ENCODE measurements at places on chromosomes 2 and 18.

DNA sequence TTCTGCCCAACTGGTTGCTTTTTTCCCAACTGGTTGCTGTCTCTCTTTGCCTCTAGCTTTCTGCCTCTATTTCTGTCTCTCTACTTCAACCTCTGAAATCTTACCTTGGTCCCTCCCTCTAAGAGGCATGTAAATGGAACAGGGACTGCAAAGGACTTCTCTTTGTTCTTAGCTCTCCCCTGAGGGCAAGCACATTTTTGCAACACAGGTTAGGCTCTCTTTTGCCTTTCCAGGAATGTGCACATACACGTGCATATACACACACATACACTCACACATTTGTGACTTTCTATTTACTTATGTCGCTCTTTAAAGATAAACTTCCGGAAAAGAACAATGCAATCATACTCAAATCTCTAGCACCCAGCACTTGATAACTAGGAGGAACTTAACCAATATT is 262.6 kb upstream of the DDX18 start:
- DNase-seq = no peak

GRCh38 chr2:233418761-233419546 is 64.7 kb downstream of the DGKD start:
- no peak for DNase-seq

- no peak for DNase-seq
Observed at GRCh38 chr2:234422273-234422732, 74.6 kb downstream of the ARL4C start.

- DNase-seq = no peak
Observed at GRCh38 chr2:197296835-197297234, 13.7 kb downstream of the ANKRD44 start.

GRCh38 chr2:85601771-85602475 is 575 bp downstream of the TMEM150A start:
- DNase-seq = no peak

DNA sequence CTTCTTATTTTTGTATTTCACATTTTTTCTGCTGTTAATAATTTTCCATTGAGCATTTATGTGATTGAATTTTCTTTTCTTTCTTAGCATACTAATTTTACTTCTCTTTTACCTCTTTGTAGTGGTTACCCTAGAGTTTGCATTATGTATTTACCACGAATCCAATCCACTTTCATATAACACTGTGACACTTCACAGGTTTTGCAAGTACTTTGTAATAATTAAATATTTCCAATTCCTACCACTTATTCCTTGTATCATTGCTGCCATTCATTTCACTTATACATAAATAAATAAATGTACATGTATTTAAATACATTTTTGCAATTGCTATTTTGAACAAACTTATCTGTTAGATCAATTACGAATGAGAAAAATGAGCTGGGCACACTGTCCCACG is 110.8 kb downstream of the TGIF1 start:
- no peak for DNase-seq

DNA sequence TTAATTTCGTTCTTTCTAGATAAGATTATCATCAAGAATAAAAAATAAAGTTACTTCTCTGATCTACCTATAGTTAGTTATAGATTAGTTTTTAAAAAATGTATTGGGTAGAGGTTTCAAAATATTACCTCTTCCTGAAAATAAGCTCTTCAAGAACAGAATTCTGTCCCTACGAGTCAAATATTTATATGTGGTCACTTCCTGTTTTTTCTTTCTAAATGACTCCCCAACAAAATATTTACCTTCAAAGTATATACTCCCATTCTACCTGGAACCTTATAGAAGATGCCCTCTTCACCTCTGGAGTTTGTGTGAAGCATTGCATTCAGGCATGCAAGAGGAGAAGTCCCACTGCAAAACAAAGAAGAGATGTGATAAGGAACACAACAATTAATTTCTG is 72.3 kb downstream of the ASXL2 start:
- DNase-seq = no peak

- DNase-seq = no peak
Observed at GRCh38 chr2:61887717-61888266, 664 bp downstream of the CCT4 start.

DNA sequence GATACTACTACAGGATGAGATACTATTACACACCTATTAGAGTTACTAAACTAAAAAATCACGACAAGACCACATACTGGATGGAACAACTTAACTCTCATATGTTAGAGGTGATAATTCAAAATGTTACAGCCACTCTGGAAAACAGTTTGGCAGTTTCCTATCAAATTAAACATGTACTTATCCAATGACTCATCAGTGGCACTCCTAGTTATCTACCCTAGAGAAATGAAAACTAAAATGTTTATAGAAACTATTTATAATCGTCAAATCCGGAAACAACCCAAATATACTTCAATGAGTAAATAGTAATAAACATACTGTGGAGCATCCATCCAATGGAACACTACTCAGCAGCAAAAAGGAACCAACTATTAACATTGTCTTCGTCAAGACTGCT is 137.0 kb upstream of the RBBP8 start:
- DNase-seq = no peak

GRCh38 chr2:168002021-168002553 is 245.3 kb downstream of the STK39 start:
- DNase-seq = no peak

GRCh38 chr18:51013259-51013658 is 16.8 kb upstream of the SMAD4 start:
- no peak for DNase-seq

DNA sequence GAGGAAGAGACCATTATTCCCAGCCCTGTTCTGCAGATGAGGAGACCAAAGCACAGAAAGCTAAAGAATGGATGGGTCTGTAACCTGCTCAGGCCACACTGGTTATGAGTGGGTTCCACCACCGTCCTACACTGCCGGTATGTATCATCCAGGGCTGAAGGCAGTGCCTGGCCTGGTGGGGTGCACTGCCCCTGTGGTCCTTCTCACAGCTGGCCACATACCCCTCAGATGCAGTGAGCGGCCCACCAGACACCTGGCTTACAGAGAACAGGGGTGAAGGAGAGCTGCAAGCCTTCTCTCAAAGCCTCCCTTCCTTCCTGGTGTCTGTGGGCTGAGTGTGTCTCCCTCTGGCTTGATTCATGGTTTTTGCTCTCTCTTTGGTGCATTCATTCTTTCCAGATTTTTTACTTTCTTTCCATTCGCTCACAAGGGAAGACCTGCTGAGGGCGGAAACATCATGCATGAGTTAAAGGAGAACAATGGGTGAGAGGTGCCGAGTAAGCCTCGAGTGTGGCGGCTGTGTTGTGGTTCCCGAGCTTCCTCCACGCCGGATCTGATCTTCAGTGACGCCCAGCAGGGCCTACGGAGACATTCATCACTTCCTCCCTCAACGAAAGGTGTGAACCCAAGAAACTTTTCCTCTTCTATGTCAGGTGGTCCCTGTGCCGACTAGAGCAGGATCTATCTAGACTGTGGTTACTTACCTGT is 62.1 kb upstream of the REL start:
- no peak for DNase-seq

DNA sequence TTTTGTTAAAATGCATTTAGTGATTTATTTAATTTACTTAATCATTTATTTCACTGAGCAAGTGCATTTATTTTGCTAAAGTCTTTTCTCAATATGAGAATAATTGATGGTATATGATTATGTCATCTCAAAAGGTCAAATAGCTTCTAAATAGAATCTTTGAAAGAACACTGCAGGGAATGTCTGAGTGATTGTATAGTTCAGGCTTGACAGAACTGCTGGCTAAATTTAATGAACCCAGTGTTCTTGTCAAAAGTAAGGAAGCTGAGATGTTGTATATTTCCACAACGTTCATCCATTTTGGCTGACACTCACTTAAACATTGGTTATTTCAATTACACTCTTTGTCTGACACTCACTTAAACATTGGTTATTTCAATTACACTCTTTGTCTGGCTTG is 39.3 kb upstream of the CDH7 start:
- DNase-seq = no peak

- DNase-seq = no peak
Observed at GRCh38 chr2:42964439-42965083, 172.2 kb upstream of the HAAO start.

GRCh38 chr18:23137788-23138216 is 2.5 kb downstream of the CABLES1 start:
- no peak for DNase-seq

GRCh38 chr2:202327858-202328257 is 48.3 kb upstream of the BMPR2 start:
- no peak for DNase-seq

GRCh38 chr18:59980188-59980637 is 80.4 kb downstream of the PMAIP1 start:
- no peak for DNase-seq

DNA sequence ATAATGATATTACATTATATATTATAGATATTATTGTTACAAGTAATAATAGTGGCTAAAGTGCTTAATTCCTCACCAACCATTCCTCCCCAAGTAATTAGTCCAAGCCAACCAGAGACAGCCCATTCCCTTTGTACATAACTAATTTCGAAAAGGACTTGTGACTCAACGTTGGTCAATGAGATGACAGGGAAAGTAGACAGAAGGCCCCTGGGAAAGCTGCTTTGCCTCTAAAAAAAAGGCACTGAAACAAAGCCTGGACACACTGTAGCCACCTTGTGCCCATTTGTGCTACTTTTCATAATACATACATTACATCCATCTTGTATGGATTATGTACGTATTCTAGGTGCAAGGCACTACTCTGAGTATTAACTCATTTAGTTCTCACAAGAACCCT is 28.8 kb downstream of the COLEC12 start:
- DNase-seq = no peak

- no peak for DNase-seq
Observed at GRCh38 chr2:232836934-232837333, 33.1 kb upstream of the SNORC start.

- no peak for DNase-seq
Observed at GRCh38 chr2:28506112-28506910, 10.5 kb downstream of the PLB1 start.

GRCh38 chr18:34223164-34223892 is 1.4 kb downstream of the NOL4 start:
- no peak for DNase-seq

DNA sequence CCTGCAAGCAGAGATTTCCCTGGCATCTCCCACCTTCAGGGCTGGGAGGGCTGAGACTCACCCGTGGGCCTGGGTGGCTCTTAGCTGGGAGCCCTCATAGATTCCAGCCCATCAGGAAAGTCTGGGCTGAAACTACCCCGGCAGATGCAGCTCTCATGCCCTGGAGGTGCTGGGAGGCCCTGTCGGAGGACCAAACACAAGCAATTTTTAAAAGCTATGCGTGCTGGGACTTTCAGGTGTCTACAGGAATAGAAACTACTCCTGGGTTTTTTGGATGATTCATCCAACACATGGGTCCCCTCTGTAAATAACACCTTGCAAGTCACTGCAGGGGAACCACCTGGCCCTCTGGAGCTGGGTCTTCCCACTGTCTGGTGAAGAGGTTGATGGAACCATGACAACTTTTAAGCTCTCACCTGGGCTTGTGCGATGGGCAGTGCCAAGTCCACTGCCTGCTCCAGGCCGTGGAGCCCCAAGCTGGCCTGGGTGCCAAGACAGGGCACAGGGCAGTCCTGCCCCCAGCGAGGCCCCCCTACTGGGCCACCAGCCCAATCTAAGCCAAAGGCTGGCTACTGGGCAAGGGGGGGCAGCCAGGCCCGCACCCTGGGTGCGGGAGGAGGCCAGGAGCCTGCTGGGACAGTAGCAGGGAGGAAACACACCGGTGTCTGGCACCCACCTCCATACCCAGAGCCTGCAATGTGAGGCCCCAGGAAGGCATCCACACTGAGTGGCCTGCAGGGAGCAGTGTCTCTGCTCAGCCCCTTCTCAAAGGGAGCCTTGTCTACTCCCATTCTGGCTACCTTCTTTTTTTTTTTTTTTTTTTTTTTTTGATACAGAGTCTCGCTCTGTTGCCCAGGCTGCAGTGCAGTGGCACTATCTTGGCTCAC is 1.1 kb upstream of the GPR55 start:
- DNase-seq = no peak

GRCh38 chr2:198698230-198698629 is 759.5 kb downstream of the SATB2 start:
- DNase-seq = no peak

GRCh38 chr2:202411097-202411496 is 35.0 kb downstream of the BMPR2 start:
- DNase-seq = no peak

- DNase-seq = no peak
Observed at GRCh38 chr2:28422908-28423741, 30.5 kb downstream of the FOSL2 start.

GRCh38 chr2:33616873-33617272 is 17.8 kb upstream of the FAM98A start:
- DNase-seq = no peak

DNA sequence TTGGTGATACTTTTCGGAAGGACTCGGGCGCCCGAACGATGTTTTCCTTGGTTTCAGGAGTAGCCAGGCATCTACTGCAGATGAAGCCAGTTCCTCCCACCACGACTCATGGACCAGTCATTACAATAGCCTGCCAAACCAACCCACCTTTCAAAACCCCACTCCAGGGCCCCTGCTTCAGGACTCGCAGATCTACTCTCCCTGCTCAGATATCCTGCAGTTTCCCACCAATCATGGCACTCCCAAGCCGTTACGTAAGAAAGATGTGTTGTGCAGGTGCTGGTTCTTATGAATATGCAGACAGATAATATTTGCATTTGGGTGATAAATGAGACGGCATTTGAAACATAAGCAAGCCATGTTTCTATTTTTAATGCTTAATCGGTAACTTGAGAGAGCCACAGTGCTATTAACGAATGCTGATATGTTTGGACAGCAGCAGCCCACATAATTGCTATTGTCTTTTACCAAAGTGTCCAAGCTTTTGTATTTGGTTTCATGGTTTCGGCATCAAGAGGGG is 3.5 kb upstream of the CYS1 start:
- DNase-seq = no peak

DNA sequence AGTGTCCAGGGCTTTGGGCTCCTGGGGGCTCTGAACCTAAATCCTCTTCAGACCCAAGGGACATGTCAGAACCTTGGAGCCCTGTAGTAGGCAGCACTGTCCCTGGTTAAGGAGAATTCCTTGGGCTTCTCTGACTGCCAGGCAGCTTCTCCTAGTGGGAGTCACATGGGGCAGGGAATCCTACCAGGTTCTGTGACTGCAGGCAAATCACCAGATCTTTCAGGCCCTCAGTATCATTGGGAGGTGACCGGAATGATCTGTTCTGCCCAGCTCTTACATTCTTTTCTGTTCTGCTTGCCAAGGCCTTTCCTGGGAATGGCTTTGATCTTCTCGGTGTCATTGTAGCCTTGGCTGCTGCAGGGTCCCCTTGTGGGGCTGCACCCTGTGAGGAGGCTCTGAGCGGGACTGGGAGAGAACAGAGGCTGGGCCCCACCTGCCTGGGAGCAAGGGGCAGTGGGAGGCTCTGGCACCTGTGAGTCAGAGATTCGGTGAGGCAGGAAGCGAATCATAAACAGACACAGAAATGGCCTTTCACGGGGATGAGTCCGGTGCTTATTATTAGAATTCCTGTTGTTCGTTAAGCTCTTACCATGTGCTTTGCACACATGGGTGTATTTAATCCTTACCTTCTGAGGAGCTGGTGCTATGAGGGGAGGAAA is 14.1 kb downstream of the CEP68 start:
- no peak for DNase-seq

Data from KG1 (cell line).